ENCODE measurements at places on chromosomes 13 and 19.
A peak's percentile ranks its signal among the peaks of the same experiment; 100 is the strongest.

DNA sequence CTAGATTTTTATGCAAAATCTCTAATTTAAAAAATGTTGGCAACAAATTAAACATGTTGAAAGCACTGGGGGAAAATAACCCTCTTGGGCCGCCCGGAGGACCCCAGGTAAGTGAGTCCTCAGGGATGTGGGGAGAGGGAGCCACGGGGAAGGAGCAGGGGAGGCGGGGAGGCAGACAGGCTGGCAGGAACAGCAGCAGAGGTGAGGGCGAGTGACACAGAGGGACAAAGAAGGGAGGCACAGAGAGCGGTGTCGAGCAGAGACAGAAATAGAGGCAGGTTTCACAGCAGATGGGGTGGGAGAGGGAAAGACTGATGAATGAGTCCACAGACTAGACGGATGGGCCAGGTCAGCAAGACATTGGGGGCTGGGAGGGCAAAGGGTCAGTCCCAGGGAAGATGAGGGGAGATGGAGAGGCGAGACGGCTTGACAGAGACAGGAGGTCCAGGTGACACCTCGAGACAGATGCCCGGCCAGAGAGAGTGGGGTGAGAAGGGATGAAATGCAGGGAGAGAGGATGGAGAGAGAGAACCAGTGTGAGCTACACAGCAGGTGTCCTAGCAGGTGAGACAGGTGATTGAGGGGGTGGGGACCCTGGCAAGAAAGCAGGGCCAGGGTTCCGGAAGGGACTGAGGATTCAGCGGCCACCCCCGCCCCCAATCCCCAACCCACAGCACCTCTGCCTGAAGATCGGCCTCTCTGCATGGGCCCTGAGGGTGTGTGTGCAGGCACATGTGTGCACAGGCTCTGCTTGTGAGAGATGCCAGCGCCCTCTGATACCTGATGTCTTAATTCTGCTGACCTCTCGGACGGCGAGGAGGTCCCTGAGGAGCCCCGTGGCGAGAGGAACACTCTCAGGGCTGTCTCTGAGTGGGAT is 3.8 kb downstream of the LRRC4B start:
- DNase-seq = no peak

DNA sequence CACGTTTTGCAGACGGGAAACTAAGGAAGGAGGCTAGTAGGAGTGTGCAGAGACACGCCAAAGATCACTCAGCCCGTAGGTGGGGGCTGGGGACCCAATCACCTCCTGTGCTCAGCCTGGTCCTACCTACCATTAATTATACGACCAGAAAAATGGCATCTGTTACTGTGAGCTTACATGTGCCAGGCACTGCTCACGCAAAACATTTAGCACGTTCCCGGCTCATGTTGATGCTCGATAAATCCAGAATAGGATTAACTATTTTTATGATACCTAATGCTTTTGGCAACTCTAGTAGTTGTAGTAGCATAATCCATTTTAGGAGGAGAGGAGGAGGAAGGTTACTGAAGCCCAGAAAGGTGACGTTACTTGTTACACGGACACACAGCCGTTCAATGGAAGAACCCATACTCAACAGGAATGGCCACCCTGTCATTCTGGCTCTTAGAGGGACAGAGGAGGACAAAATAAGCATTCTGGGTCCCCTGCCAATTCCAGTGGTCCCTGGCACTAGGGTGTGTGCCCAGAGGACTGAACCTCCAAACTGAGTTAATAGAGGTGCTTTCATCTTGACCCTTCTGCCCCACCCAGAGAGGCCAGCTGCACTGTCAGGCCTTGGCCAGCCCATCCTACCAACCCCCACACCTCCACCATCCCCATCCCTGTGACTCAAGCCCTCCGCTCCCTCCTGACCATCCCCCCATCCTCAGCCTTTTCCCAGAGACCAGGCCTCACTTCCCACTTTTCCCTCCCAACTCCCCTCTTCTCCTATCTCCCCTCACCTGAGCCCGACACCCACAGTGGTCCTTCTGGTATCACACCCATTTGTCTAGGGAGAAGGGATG is 5.0 kb upstream of the EML2 start:
- DNase-seq = no peak

- DNase-seq = no peak
Observed at GRCh38 chr13:29108068-29108786, 288.1 kb downstream of the MTUS2 start.

DNA sequence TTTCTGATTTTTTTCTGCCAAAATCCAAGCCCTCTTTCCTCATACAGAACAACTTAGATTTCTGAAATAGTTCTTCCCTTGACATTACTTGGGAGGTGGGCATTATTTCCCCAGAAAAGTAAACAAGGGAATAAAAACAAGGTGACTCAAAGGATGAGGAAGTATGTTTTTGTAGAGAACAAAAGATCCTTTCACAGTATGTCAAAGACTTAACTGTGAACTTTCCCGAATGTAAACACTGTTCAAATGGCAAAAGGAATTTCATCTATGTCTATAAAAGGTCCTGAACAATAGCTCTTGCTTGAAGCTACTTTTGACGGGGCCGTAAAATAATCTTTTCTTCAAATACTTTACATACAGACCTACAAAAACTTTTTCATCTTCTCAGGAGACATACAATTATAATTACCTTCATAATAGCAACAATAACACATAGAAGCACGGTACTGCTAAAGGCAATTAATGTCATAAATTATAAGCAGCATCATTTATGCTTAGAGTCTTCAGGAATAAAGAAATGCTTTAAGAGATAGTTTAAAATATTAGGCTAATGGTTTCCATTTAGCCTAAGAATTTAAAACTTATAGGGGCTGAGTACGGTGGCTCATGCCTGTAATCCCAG is 191.1 kb downstream of the RGCC start:
- DNase-seq = no peak

DNA sequence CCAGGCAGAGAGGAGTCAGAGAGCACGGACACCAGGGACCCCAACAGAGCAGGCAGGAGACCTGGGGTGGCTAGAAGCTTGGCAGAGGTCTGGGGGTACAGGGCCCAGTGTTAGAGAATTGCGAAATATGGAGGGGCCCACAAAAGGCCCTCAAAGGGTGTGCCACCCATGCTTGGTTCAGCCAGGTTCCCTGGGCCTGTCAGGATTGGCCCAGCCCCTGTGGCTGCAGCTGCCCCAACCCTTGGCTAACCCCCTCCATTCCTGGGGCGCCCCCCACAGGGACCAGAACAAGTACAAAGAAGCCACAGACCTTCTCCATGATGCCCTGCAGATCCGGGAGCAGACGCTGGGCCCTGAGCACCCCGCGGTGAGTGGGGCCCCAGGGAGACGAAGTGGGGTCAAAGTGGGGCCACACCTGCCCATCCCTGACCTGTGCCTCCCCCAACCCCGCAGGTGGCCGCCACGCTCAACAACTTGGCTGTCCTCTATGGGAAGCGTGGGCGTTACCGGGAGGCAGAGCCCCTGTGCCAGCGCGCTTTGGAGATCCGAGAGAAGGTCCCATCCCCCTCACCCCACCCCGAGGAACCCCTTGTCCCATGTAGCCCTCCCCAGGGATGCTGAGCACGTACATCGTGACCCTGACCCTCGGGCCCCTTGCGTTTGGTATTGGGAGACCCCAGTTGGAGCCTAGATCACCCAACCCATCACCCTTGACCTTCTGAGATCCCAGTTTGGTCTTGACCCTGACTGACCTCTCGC is 8.0 kb downstream of the KLC3 start:
- DNase-seq = no peak

DNA sequence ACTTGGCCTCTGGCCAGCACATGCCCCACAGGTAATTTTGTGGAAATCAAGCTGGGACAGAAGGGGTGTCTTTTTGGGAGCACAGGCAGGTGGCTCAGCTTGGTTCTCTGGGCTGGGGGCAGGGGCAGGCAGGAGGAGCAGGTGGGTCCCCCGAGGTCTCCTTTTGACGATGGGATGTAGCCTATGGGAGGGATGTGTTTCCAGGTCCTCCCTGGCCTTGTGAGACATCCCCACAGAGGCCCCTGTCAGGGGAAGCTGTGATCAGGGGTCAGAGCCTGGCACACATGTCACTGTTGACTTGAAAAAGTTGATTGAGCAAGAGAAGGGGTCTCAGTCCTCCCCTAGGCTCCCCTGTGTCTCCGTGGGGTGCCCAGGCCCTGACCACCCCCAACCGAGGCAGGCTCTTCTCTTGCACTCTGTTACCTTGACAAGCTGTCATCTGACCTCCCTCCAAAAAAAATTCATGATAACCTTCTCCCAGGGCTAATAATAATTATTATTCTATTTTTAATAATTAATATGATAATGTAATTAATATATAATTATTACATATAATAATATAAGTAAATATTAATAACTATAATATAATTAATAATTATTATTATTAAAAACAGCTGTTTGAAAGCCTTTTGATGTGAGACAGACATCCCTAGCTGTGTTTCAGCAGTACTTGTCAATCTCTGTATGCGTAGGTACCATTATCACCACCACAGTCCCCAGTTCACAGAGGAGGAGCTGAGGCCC is 116.2 kb downstream of the ZDHHC20 start:
- no peak for DNase-seq

DNA sequence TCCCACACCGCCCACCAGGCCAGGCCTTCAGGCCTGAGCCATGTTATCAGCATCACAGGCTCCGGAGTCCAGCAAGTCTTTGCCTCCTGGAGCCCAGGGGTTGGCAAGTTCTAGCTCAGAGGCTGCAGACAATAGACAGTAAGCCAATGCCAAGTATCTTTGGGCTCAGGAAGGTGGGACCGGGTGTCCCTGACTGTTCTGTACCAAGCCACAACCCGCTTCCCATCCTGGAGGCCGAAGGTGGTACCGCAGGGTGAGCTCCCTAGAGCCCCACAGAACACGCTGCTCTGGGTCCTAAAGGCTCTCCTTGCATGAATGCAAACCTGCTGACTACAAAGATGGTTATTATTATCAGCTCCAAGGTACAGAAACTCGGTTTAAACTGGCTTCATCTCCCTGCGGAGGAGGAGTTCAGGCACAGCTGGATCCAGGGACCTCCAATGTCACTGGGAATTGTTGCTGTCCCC is 5.5 kb upstream of the FSTL3 start:
- no peak for DNase-seq

- DNase-seq = peak; percentile 66
Observed at GRCh38 chr19:9309974-9310446, 372 bp upstream of the ZNF699 start.

- DNase-seq = no peak
Observed at GRCh38 chr19:290372-291005, 714 bp downstream of the PLPP2 start.

GRCh38 chr13:31731921-31732320 is 7.4 kb upstream of the RXFP2 start:
- no peak for DNase-seq

DNA sequence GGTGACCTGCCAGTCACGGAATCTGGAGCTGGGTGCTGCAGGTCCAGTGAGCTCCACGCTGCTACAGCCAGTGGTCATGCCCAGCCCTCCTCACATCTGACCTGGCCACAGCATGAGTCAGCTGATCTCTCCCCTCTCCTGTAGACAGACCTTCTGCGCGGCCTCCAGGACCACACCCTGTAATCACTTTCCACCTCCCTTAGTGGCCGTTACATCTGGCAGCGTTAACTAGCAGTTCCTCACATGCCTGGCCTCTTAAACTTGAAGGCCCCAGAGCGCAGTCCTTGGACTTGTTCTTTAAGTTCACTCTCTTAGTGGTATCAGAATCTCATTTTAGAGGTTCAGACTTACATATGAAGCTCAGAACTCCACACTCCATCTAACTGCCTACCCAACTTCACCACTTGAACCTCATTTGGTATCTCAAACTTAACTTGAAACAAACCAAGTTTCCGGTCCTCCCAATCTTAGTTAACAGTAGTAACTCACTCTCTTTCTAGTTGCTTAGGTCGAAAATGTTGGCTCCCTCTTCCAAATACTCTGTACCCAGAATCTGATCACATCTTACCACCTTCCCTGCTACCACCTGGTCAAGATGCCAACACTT is 22.7 kb downstream of the MIPEP start:
- no peak for DNase-seq

- DNase-seq = no peak
Observed at GRCh38 chr13:42638886-42639285, 64.9 kb downstream of the TNFSF11 start.

GRCh38 chr19:18089726-18090125 is 3.0 kb upstream of the IL12RB1 start:
- no peak for DNase-seq

DNA sequence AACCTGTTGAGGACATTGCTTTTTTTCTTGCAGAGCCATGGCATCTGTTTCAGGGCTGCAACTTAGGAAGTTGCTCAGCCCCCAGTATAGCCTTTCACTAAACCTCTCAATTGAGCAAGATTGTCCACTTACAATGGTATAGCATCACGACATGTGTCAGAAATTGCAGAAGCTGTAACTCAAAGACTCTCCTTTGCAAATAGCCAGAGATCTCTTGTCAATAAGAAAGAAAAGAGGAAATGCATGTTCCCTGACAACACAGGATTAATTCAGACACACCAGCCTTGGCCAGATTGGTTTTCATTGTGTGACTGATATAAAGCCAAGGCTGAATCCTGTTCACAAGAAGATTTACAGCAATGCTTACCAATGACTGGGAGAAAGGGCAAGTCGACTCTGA is 38.7 kb upstream of the CYSLTR2 start:
- DNase-seq = no peak

- DNase-seq = no peak
Observed at GRCh38 chr19:4861147-4861546, 6.3 kb downstream of the PLIN3 start.

GRCh38 chr19:31930401-31930800 is 415.0 kb upstream of the ZNF507 start:
- no peak for DNase-seq

GRCh38 chr13:43360892-43361610 is 337.7 kb downstream of the DNAJC15 start:
- no peak for DNase-seq

DNA sequence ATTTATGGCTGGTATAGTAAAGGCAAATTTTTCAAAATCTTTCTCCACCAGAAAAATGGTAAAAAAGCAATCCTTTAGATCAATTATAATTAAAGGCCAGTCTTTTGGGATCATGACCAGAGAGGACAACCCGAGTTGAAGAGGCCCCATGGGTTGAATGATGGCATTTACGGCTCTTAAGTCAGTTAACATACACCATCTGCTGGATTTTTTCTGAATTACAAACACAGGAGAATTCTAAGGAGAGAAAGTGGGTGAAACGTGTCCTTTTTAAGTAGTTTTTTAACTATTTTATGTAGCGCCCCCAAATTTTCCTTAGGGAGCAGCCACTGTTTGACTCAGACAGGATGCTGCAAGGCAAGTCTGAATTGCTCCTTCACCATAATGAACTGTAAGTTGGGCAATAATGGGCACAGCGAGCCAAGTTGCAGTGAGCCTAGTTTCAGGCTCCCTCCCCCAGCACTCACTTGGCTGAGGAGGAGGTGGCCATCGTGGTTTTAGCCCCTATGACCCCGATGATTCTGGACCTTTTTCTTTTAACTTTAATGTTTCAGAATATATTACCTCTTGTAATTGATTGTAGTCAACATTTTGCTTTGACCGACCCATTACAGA is 13.6 kb upstream of the ZNF611 start:
- no peak for DNase-seq

DNA sequence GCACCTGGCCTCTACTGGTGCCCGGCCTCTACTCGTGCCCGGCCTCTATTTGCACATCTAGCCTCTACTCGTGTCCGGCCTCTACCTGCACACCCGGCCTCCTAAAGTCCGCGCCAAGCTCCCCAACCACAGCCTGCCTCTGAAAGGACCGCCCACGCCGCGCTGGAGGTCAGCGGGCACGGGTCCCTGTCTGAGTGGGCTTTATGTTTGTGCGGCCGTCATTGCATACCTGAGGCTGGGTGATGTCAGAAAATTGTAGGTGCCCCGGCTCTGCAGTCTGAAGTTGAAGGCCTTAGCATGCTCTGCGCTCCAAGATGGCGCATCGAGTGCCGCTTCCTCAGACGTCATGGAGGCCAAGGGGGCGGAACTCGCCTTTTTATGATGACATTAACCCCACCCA is 1.1 kb downstream of the ZNF135 start:
- DNase-seq = no peak

All from activated CD8-positive, alpha-beta memory T cell treated with anti-CD3 and anti-CD28 coated beads for 4 hours (primary cell).